ENCODE measurements at places on chromosomes 13 and 19.
A peak's percentile ranks its signal among the peaks of the same experiment; 100 is the strongest.

DNA sequence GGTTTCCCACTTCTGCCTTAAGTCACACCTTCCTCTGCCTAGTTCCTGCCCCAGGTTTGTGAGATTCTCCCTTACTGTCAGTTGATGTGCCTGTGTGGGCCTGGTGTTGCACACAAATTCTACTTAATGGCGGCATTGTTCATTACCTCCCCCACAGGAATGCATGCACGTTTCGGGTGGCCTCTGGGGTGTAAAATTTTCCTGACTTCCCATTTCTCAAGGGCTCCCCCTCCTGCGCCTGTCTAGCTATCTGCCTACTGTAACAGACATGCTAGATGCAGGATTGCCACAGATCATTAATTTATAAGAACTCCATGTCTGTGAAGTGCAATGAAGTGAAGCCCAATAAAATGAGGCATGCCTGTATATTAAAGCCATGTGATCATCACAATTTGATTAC, 1466.3 kb downstream of the PCDH9 start:
- DNase-seq, result no peak

DNA sequence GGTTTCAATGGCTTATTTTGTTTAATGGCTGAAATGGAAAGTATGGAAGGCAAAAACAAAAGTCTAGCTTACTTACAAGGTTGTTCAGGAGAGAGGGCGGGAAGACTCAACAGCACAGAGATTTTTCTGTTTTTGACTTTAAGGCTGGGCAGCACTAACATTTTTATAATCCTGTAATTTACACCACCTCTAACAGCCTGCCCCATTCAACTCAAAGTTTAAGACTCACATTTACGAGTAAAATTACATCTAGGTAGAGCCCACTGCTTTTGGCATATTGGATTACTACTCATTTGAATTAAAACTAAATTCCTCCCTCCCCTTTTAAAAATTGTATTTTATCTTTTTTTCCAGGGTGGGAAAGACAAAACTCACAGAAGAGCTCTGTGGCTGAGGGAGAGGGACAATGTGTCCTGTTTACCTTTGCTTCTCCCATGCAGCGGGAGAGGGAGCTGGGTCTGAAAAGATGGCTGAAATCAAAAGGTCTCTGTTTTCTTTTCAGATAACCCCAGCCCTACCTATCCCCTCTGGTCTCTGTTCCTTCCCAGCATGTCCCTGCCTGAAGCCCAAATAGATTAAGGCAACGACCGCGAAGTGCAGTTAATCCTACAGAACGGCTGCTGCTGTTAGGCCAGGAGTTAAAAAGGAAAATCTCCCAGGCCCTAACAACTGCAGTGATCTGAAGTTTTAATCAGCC, 6.6 kb downstream of the EFNB2 start:
- DNase-seq, result no peak

- no peak for DNase-seq
Observed at GRCh38 chr13:39132286-39133230, 94.3 kb downstream of the NHLRC3 start.

- no peak for DNase-seq
Observed at GRCh38 chr13:111511805-111512504, 191.5 kb downstream of the TEX29 start.

DNA sequence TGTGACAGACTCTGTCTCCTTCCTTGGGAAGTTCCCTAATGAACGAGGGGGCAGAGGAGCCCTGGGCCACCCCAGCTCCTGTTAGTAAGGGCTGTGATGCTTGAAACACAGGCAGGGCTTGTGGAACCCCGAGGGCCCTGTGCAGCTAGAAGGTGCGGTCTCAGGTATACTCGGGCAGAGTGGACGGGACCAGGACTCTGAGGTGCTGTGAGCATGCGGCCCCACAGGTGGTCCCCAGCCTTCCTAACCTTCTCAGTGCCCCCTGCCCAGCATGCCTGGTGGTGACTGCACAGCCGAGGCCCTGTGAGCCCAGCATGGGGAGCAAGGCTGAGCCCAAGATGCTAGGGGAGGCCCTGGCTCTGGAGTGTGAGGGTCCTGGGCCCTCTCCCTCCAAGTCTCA, 4.0 kb upstream of the SIGLEC8 start:
- no peak for DNase-seq

- DNase-seq, result no peak
Observed at GRCh38 chr13:32910530-32910929, 105.7 kb upstream of the KL start.

GRCh38 chr13:75872980-75873379, 236.8 kb downstream of the LMO7 start:
- DNase-seq, result no peak

GRCh38 chr19:51830274-51830673, 35.3 kb downstream of the FPR3 start:
- DNase-seq, result no peak

GRCh38 chr19:7654401-7654800, 14.4 kb upstream of the RETN start:
- DNase-seq, result no peak

GRCh38 chr13:23848646-23849141, 40.5 kb downstream of the MIPEP start:
- no peak for DNase-seq

- no peak for DNase-seq
Observed at GRCh38 chr19:54453921-54454780, 5.2 kb downstream of the LENG8 start.

GRCh38 chr13:21365574-21365973, 93.5 kb downstream of the ZDHHC20 start:
- DNase-seq, result no peak

- no peak for DNase-seq
Observed at GRCh38 chr13:47679401-47679800, 321.7 kb downstream of the SUCLA2 start.

DNA sequence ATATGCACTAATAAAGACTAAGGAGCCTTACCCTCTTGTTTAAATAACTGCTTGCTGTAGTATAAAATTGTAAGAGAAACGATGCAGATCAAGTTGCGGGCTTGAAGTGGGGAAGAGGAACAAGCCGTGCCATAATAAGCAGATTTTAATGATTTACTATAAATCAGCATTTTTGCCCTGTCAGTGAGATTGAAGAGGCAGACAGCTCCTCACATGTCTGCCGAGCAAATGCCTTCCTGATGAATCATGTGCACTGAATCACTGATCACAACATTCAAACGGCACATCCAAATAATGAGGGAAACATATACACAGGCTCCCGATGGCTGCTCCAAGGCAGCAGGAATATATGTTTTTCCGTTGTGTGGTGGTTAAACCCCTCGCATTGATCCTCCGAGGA, 282.9 kb downstream of the TSHZ3 start:
- DNase-seq, result peak; percentile 34

- no peak for DNase-seq
Observed at GRCh38 chr19:3537101-3537437, 1.9 kb upstream of the TEKTIP1 start.

GRCh38 chr19:46265217-46265828, 31.5 kb upstream of the HIF3A start:
- peak; percentile 57 for DNase-seq

DNA sequence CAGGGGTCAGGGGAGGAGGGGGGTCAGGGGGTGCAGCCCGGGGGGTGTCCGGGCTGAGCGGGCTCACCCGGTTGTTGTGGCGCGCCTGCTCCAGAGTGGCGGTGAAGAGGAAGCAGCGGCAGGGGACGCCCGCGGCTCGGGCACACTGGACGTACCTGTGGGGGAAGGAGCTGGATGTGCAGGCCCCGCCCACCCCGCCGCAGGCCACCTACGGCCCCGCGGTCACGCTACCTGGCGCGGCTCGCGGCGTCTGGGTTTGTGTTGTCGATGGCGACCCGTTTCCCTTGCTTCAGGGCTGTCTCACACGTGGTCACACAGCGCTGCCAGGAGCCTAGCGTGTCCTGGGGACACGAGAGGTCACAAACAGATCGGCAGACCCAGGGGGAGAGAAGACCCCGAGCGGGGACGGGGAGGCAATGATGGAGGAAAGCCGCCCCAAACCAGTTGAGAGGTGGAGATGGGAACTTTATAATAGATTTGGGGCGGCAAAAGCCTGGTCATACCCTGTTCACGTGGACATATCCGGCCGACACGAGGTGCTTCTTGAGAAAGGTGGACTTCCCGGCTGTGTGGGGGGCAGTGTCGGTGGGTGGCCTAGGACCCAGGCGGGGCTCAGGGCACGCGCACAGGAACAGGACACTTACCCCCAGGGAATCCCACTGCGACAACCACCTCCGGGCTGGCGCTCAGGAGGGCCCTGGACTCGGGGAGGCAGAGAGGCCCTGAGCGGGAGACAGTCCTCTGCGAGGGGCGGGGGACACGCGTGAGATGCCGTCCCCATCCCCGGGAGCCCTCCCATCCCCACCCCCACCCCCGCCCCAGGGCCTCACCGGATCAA, 5.6 kb downstream of the PNKP start:
- no peak for DNase-seq

GRCh38 chr13:77737583-77738200, 40.2 kb downstream of the SLAIN1 start:
- DNase-seq, result no peak

DNA sequence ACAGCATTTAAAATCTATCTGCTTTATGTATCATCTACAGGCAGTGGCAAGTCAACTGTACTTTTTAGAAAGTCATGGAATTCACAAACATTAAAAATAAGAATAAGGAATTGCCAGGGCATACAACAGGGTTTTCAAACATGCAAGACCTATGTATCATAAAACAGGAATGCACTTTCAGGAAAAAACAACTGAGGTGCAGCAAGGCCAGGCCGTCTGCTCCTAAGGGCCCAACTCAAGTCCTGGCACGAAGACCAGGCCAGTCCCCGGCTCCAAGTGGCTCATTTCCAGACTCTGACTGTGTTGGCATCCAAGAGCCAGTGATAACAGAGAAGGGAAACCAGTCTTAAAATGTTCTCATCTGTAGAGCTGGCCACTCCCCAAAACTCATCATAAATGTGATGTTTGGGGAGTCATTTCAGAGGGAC, 7.1 kb downstream of the RFX2 start:
- DNase-seq, result peak; percentile 56

- DNase-seq, result no peak
Observed at GRCh38 chr19:32870981-32871451, 1.4 kb upstream of the SLC7A9 start.

- DNase-seq, result peak; percentile 87
Observed at GRCh38 chr13:44758630-44759383, 182.7 kb upstream of the TSC22D1 start.

GRCh38 chr19:4120559-4121272, 3.2 kb downstream of the MAP2K2 start:
- DNase-seq, result no peak

DNA sequence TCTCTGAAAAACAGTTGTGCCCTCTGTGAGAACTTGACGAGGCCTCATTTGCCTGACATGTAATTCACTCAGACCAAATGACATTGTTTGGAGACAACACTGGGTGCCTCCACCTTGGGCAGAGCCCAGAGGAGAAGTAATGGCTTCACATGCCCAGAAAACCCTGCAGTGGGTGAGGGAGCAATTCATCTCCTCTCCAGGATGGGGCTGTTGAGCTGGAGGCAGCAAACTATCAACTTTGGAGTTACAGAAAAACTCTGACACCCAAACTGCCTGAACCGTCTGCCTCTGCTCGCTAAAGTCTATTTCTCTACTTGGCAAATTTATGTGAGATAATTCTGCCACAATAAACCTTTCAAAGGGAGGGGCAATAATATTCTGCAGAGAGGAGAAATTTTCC, 146.9 kb downstream of the DCLK1 start:
- DNase-seq, result no peak

GRCh38 chr19:19059837-19060611, 3.8 kb upstream of the SLC25A42 start:
- DNase-seq, result no peak

- DNase-seq, result no peak
Observed at GRCh38 chr19:1354970-1355567, 28.6 kb upstream of the NDUFS7 start.

DNA sequence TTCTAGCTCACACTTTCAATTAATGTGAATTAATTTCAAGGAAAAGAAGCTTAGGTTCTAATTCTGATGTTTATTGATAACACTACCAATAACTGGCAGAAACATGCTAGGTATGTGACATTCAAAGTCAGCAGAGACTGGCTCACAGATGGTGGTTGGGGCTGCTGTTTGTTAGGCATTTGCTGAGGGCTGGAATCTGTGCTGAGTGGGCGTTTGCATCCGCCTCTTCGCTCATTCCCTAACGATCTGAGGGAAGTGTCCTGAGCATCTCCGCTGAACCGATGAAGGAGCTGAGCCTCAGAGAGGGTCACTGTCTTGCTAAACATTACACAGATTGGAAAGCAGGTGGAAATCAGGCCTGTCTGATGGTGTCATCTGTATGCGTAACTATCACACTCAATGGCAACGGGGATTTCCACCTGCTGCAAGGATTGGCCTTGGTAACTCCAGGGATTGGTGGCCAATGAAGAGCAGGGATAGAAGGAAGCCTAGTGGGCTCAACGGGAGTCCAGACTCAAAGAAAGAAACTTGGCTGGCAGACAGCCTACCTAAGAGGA, 338.9 kb downstream of the TEX29 start:
- DNase-seq, result no peak

DNA sequence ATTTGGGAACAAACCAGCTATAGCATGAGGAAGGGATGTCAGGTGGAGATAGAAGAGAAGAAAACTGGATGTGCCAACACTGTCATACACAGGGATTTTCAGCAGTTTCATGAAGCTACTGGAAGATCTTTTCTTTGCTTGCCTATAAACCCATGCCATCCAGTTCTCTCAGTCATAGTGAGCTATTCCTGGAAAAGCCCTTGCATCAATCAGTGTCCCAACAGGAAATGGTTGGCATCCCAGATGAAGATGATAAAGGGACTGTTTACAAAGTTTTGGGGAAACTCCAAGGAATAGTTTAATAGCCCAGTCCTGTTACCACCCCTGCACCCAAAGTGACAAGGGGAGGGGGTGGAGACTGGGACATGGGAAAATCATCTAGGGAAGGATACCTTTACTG, 58.5 kb upstream of the ARGLU1 start:
- no peak for DNase-seq

DNA sequence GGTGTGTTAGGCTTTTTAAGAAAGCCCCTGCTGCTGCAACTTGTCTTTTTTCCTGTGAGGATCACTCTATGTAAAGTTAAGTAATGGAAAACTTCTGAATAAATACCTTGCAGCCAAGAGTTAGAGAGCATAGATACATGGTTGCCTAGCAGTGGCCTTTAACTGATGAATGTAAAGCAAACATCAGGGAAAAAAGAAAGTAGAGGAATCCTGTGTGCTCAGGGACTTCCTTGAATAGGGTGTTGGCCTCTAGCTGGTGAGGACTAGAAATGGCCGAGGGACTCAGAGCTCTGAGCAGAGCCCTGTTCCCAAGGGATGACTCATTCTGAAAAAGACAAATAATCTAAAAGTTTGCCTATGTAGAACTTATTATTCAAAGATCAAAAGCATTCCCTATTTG, 135.7 kb downstream of the MIPEP start:
- DNase-seq, result no peak

GRCh38 chr13:19581675-19582074, 20.3 kb upstream of the TPTE2 start:
- DNase-seq, result no peak

Data from AG04450 (cell line).